Dermis microvascular lymphatic vessel endothelial cell (primary cell): ENCODE measurements at places on chromosomes 16 and 17. TPM values are rescaled to one million over a fixed set of nuclear protein-coding genes. Genes with fewer than 3 reads are reported as not detected.

- DNase-seq: no peak
These were observed 307.5 kb upstream of the DYNLRB2 start for GRCh38 chr16:80233097-80233835.

Gene CD300E
- total RNA-seq: not detected in 2 replicates

DNA sequence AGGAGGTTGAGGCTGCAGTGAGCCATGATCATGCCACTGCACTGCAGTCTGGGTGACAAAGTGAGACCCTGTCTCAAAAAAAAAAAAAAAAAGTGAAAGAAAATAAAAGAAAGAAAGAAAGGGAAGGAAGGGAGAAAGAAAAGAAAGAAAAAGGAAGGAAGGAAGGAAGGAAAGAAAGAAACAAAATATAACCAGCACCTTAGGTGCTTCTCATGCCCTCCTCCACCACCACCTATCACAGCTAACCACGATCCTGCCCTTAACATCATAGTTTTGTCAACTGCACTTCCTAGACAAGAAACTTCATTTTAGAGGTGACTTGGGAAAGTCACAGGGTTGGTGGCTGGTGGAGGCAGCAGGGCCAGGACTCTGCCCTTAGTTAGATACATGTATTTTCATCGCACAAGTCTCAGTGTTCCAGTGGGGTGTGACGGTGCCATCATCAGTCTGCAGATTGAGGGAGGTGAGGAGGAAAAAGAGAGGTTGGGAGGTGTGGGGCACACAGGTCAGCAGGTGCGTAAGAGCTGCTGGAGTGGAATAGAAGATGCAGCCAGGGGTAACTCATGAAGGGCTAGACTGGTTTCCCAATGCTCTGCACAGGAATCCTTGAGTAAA, 10.0 kb downstream of the SUPT4H1 start:
- no peak for DNase-seq

Gene RASD1
- 5.4 and 9.0 TPM in 2 replicates for total RNA-seq

- no peak for DNase-seq
These were observed 17.4 kb upstream of the ZNF469 start for GRCh38 chr16:88365244-88365865.

Gene ODAD4
- total RNA-seq: 0.13 and 0.25 TPM in 2 replicates

GRCh38 chr16:28522792-28523191, 16.0 kb downstream of the NUPR1 start:
- no peak for DNase-seq

GRCh38 chr16:82832821-82833220, 206.1 kb downstream of the CDH13 start:
- no peak for DNase-seq

GRCh38 chr16:79351927-79352326, 248.6 kb downstream of the MAF start:
- DNase-seq: no peak

GRCh38 chr17:55212880-55213279, 51.9 kb upstream of the HLF start:
- DNase-seq: no peak

- DNase-seq: no peak
These were observed 53.1 kb upstream of the CHMP6 start for GRCh38 chr17:80938556-80938955.

DNA sequence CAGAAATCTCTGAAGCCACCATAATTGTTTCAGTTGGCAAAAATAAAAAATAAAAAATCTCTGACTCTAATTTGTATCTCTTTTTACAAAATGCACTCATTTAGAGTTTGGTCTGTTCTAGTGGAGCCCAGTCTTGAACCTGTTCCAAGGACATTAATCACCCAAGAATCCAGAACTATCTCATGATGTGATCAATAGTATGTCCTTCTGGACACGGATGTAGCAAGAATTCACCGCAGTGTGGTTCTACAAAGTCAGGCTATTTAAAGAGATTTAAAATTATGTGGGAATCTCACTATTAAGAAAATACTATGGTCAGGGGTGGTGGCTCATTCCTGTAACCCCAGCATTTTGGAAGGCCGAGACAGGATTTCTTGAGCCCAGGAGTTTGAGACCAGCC, 21.8 kb upstream of the ANKFN1 start:
- no peak for DNase-seq

GRCh38 chr16:81469710-81470535, 25.3 kb downstream of the CMIP start:
- DNase-seq: no peak

Gene SLC38A8
- total RNA-seq: not detected in 2 replicates

DNA sequence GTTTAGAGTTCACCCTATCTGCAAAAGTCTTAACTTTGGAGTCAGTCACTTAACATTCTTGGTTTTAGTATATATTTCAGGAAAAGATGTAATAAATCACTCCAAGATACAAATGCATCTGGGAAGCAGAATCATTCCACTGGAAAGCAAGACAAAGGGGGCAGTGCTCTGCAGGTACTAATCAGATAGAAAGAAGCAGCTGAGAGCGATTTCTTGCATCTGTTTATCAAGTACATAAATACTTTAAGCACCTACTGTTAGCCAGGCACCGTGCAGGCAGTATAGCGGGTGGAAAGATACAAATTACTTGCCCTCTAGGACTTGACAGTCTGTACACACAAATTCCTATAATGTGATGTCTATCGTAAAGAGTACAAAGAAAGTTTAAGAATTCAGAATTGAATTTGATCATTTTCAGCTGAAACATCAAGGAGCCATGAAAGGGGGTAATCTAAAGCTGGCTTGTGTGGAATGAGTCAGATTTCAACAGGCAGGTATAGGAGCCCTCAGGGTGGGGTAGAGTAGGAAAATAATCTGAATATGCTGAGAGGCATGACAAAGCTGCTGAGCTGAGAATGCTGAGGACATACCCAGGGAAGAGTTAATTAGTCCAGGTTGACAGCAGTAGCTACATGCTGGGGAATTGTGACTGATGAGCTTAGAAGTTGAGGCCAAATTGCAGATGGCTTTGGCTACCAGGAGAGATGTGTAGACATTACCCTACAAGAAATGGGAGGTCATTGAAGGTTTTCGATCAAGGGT, 110.2 kb downstream of the CA10 start:
- no peak for DNase-seq

Gene TMEM219
- 50.6 and 62.7 TPM in 2 replicates for total RNA-seq

DNA sequence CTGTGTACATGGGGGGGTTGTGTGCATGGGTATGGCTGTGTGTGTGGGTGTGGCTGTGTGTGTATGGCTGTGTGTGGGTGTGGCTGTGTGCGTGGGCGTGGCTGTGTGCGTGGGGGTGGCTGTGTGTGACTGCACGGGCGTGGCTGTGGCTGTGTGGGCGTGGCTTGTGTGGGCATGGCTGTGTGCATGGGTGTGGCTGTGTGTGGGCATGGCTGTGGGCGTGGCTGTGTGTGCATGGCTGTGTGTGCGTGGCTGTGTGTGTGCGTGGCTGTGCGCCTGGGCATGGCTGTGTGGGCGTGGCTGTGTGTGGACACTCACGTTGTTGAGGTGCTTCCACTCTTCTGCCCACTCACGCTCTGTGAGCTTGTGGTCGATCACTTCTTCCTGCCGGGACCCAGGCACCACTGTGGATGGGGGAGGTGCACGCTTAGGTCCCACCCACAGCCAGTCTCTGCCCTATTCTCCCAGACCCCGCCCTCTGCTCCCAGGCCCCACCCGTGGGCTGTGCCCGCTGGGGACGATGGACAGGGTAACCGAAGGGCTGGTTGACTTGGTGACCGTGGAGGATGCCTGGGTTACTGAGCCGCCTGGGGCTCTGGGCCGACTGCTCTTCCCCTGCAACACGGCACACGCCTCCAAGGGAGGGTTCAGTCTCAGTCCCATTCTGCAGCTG, 16.0 kb upstream of the PABPN1L start:
- DNase-seq: peak; percentile 11

DNA sequence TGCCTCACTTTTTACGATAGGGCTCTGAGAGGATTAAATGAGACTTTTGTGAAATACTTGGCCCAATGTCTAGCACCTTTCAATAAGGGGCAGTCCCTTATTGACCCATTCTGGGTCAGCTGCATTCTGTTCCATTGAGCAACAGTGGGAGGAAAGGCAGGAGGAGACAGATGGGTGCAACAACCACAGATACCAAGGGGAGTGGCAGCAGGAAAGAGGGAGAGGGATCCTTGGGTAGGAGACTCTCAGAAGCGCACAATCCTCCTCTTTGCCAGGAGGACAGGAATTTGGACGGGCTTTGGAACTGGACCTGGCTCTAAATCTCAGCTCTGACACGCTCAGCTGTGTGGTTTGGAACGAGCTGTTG, 3.5 kb downstream of the PIPOX start:
- no peak for DNase-seq
